Frontal cortex (tissue), 4 donors: ENCODE measurements at places on chromosomes 7 and 10. TPM values are rescaled to one million over a fixed set of nuclear protein-coding genes. Genes with fewer than 3 reads are reported as not detected.

RTKN2 gene
- total RNA-seq, result 4.5 TPM

GTF2IRD1 gene
- 19.2 TPM for total RNA-seq

GRCh38 chr10:106815427-106816043 lies 349.0 kb downstream of the SORCS1 start:
- no peak for DNase-seq

DNA sequence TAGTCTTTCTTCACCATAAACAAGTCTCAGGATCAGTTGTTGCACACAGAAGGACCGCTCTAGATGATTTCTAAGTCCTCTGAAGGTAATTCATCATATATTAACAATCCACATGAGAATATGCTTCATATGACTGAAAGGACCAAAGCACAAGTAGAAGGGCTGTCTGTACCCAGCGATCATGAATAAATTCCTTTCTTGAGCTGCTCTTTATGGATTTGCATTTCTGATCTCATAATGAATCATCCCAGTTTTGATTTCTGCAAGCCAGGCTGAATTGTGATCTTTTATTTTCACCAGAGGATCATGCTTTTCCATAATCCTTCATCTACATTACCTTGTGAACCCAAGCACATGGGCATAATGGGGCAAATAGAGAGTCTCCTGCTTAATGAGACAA lies 675.6 kb downstream of the MAGI2 start:
- no peak for DNase-seq

DNA sequence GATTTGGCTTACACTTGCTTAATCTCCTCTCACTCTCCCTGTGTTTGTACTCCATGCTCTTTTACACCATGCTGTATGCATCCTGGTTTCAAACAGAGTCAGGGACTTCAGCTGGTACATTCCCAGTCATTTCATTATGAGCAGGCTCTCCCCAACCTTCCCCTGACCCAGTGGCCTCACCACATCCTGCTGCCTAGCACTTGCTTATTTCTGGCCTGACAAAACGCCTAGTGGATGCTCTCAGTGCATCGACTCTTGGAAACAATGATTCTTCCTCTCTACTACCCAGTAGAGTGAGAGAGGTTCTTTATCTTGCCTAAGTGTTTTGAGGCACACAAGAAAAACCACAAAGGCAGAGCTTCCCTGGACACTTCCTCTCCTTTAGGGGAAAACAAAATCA lies 63.4 kb downstream of the CAV1 start:
- no peak for DNase-seq
